ENCODE measurements at places on chromosomes 4 and X.

DNA sequence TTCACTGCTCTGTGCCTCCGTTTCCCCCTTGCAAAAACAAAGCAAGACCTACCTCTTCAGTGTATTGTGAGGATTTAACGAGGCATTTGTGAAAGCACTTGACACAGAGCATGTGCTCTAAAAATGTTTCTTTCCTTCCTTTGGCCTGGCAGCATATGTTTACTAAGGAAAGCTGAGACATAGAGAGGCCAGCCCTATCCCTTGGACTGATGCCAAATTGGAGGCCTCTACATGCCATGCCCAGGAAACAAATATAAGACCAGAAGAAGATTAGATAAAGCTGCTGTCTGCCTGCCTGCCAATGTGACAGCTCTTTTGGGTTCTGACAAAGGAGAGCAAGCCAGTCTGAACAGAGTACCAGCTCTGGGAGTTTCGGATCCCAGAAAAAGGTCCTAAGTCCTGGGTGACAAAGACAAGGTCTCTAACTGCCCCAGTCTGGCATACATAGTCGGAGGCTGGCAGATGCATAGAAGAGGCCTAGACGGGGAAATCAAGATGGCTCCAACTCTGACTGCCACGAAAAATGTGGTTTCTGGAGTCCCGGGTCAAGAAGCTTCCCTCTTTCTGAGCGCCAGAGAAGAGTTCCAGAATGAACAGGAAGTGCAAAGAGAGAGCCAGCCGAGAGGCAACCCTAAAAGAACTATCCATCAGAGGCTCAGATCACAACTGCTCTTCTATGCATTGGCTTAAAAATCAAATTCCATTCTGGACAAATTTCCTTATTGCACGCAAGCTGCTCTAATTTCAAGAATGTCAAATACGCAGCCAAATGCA lies 25.8 kb downstream of the OTUD6A start:
- no peak for DNase-seq

GRCh38 chrX:16312761-16313623 lies 145.7 kb downstream of the MAGEB17 start:
- DNase-seq: no peak

DNA sequence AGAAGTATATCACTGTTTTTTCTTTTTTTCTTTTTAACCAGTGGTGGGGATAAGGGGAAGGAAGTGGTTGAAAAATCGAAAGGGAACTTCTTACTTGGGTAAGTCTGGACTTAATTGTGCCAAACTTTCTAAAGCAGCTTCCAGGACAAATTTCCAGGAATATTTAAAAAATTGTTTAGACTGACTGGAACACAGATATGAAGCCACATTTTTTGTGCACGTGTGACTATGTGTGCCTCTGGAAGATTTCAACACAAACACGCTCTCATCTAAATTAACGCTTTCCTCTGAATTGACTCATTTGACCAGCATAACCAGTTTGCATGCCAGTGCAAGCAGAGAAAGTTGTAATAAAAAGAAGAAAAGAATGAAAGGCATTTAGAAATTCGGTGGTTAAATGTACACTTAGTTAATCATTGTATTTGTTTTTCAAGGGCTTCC lies 18.8 kb upstream of the YTHDC1 start:
- no peak for DNase-seq

DNA sequence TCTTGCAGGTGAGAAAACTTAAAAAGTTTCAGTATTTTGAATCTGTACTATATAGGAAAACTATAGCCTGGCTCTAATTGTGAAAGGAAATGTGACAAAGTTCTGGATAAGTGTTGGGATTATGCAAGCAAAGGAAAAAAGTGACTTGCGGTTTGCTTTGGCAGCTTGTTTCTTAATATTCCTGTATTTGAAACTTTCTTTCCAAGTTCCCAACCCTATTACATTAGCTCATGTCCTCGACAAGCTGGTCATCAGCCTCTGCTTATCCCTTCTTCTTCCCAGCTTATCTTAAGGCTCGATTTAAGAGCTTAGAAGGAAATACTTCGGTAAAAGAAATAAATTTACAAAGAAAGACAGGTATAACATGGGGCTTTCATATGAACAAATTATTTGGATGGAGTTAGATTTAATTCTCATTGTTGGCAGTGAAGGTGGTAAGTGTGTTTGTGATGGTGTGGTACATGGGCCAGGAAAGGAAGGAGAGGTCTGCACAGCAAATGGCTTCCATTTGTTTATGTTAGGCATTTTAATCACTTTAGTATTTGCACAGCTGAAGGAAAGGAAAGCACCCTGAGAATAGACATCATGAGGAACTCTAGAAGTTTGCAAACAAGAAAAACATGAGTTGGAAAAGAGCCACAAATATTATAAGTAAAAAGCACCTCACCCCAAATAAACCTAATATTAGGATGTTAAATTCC lies 5.1 kb upstream of the MYOZ2 start:
- no peak for DNase-seq

Data from kidney (tissue), 22 donors.